ENCODE measurements at places on chromosomes 2 and 18. TPM values are rescaled to one million over a fixed set of nuclear protein-coding genes. Genes with fewer than 3 reads are reported as not detected.

DNA sequence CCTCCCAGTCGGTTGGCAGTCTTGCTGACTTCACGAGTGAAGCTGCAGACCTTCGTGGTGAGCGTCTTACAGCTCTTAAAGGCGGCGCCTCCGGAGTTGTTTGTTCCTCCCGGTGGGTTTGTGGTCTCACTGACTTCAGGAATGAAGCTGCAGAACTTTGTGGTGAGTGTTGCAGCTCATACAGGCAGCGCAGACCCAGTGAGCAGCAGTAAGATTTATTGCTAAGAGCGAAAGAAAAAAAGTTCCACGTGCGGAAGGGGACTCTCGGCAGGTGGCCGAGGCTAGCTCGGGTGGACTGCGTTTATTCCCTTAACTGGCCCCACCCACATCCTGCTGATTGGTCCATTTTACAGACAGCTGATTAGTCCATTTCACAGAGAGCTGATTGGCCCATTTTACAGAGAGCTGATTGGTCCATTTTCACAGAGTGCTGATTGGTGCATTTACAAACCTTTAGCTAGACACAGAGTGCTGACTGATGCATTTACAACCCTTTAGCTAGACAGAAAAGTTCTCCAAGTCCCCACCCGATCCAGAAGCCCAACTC lies 240.3 kb downstream of the LRATD1 start:
- no peak for DNase-seq

DNA sequence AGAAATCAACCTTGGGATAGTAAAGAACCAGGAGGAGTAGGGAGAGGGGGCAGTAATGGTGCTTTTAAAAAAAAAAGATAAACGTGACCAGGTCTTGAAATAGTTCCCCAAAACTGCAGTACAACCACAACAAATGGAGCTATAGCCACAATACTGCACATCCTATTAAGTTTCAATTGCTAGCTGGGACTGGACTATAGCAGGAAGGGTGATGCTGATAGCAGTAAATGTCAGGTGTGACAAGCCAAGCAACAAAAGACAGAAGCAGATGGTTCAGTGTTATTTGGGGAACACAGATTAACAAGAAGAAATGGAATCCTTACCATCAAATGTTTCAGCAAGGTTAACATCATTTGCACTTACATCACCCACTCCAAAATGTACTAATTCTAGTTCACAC lies 10.1 kb downstream of the RPS27A start:
- no peak for DNase-seq

Gene ST8SIA5
- 0.61 TPM for polyA plus RNA-seq

GRCh38 chr18:53324353-53324752 lies 900.1 kb downstream of the MBD2 start:
- DNase-seq = no peak

Gene TSPYL6
- polyA plus RNA-seq = not detected

DNA sequence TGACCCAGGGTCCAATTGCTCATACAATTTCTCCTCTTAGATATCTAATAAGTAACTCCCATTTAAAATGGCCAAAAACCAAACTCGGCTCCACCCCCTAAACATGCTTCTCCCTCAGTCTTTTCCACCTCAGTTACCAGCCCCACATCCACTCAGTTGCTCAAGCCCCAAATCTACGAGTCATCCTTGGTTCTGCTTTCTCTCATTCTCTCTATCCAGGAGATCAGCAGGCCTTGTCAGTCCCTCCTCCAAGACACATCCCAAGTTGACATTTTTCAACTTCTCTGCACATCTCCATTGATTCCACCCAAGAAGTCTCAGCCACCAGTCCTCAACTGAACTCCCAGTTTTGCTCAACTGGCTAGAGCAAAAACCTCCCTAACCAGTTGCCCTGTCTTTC lies 40.5 kb upstream of the RTN4 start:
- DNase-seq = no peak

Gene NT5C1B
- 1.3 TPM for polyA plus RNA-seq

Gene MROH2A
- 0.24 TPM for polyA plus RNA-seq

Gene DSC2
- 47.2 TPM for polyA plus RNA-seq

Gene NDC80
- polyA plus RNA-seq = 27.2 TPM

DNA sequence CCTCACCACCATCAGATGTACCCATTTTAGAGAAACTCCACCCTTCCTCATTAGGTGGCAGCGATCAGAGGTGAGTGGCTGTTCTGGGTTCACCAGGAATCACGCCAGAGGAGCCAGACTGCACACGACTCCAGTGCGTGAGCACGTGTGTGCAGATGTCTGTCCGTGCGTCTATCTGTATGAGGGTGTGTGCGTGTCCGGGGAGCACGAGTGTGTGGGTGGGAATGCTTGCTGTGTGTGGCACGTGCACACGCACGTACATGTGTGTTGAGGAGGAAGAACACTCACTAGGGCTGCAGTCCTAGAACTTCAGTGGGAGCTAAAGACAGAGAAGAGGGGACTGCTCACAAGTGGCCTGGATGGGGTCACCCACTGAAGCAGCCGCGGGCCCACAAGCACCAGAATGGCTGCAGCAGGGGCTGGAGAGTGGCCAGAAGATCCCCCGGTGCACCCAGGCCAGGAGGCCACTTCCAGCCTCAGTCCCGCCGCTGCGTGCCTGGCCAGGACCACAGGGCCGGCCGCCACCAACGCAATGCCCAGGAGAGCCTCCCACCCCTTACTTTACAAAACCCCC lies 13.9 kb downstream of the HDAC4 start:
- no peak for DNase-seq

- no peak for DNase-seq
These were observed 316.8 kb upstream of the KCNH7 start for GRCh38 chr2:163155279-163155883.

DNA sequence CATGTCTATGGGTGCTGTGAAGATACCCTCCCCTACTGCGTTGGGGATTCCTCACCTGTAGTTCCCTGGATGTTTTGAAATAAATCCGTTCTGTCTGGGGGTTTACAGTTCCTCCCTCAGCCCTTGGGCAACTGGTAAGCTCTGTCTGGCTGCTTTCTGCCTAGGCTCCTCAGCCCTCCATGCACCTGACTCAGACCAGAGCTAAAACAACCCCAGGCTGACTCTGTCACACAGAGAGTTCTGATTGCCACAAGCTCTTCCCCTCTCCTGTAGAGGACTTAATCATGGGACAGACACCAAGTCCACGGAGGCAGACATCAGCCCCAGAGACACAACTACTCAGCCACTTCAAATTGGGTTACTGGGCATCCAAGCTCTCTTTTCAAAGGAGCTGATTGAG lies 6.3 kb downstream of the VIT start:
- no peak for DNase-seq

DNA sequence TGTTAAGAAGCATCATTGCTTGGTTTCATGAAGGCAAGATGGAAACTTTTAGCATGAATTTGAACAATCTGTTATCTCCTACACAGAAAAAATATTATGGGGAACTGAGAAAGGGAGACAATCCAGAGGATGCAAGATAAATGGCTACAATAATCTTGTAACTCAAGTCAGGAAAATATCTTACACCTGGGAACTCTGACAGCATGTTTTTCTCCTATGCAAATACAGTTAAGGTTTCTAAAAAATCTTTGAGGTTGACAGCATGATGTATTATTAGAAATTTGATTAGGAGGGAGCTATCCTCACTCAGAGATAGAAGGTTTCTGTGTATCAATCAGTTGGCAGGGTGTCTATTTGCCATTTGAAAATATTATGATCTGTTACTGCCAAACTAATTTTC lies 75.6 kb downstream of the GPD2 start:
- no peak for DNase-seq

DNA sequence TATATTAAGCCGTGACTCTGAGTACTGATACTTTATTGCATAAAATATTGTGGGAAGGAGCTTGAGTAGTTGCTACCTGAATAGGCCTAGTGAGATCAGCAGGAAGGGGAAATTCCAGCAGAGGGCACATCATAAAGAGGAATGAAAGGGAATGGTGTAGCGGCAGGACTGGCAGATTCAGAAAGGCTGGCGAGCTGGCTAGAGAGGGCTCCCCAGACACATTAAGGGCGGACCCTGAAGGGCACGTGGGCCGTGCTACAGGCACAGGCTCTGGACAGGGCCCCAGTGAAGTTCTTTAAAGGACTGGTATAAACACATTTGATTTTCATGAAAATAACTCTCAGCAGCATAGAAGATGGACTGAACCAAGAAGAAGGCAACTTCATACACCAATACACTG lies 43.0 kb downstream of the PTPN2 start:
- no peak for DNase-seq

Gene RNF144A
- 54.6 TPM for polyA plus RNA-seq

DNA sequence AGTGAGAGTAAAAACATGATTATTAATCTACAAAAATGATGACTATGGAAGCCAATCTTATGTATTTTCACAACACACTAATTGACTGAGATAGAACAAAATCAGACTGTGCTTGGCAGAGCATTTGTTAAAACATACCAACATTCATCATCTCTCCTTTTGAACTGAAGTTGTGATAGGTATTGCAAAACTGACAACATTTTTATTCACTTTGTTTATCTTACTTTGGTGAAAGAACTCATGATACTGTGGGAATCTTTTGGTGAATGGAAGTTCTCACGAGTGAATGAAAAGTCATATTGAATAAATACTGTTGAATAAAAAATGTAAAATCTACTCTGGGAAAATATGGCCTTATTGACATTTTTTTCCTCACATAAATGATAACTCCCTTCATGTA lies 1430.2 kb upstream of the PIK3C3 start:
- no peak for DNase-seq

- no peak for DNase-seq
These were observed 51.6 kb upstream of the CPO start for GRCh38 chr2:206887745-206888144.

- DNase-seq = no peak
These were observed 204.7 kb downstream of the TGIF1 start for GRCh38 chr18:3654442-3655253.

GRCh38 chr18:10508591-10508990 lies 17.2 kb upstream of the NAPG start:
- DNase-seq = no peak

DNA sequence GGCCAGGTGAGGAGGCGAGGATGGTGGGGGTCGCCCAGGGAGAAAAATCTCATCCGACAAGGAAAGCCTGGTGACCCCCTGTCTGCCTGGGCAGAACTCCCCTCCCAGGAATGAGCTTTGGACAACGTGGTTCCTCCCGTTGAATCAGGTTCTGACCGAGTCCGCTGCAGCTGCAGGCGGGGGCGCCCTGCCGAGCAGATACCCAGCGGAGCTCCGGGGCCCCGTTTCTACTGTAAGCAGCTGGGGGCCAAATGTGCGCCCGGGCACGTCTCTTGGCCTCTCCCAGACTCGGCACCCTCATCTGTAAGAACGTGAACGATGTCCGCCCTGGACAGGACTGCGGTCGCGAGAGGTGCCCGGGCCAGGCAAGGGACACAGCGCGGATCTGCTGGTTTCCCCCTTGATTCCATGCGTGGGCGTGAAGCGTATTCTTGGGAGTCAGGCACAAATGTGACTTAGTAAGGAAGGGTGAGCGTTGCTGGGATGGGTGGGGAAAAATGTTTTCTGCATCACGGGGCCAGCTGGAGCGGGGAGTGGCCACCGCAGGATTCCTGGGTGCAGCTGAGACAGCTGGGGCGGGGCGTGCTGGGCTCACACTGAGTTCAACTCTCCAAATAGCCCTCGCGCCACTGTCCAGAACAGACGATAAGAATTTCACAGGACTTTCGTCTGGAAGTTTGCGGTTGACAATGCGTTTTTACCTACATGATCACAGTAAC lies 20.2 kb upstream of the TUBB6 start:
- DNase-seq = no peak

GRCh38 chr2:152173831-152174230 lies 1.7 kb downstream of the STAM2 start:
- DNase-seq = no peak

- DNase-seq = no peak
These were observed 150.8 kb downstream of the CELF4 start for GRCh38 chr18:37414816-37415215.

DNA sequence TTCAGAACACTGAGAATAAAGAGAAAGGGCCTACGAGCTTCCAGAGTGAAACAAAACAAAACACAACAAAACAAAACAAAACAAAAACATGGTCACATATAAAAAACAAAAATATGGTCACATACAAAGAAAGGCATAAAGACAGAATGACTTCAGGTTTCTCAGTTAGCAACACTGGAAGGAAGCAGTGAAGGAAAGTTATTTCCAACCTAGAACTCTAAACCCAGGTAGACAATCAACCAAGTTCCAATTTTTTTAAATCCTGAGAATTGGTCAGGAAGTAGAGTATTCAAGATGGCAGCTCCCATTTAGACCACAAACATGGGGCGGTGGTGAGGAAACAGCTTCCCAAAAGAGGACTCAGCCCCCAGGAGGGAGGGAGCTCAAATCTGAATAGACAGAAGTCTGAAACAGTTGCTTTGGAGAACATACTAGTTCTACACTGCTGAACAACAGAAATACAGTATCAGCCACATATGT lies 9.1 kb downstream of the DRC1 start:
- no peak for DNase-seq

DNA sequence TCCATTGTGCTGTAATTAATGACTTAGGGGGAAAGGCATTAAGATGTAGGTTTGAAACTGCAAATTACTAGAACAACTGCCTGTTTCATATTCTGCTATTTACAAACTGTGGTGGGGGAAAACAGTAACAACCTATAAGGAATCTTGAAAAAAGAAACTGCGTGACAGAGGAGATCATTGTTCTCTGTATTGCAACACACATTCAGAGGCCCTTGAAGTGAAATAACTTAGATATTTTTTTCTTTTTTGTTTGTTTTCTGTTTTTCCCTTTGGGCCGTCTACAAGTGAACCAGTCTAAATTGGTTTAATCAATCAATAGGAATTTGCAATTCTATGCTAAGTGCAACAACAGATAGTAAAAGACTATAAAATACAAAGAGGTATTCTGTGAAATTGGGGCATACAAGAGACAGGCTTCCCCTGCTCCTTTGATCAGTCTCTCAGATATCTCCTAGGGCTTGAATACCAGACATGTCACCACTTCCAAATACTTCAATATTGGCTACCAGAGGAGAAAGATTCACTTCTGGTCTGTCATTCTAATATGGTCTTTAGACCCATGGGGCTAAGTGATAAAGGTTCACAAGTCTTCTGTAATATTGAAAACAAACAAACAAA lies 2055.1 kb upstream of the CELF4 start:
- no peak for DNase-seq

- no peak for DNase-seq
These were observed 1.1 kb downstream of the TRABD2A start for GRCh38 chr2:84879584-84880394.

Gene SULT1C2
- polyA plus RNA-seq = 42.7 TPM

- no peak for DNase-seq
These were observed 592 bp upstream of the MARS2 start for GRCh38 chr2:197704434-197705120.

DNA sequence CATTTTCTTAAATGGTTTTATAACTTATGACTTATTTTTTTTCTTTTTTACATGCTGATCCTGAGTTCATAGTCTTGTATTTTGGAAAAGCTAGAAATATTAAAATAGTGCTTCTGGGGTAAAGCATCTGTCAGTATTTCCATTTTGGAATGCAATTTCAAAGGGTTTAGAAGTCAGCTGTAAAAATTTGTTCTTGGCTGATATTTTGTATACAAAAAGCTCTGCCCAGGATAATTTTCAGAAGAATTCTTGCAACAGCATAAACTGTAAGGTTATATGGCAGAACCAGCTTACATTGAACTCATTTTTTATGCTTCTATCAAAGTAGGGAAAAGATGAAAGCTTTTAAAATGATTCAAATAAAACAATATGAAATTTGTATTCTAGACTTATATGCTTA lies 97.4 kb downstream of the DIS3L2 start:
- no peak for DNase-seq

GRCh38 chr2:16256601-16257321 lies 316.4 kb downstream of the MYCN start:
- DNase-seq = no peak

Measured in right renal cortex interstitium (tissue), 3 donors.